ENCODE measurements at places on chromosomes 3 and 15.
A peak's percentile ranks its signal among the peaks of the same experiment; 100 is the strongest.

- no peak for DNase-seq
Measured at GRCh38 chr15:35768949-35769348, 223.0 kb upstream of the DPH6 start.

GRCh38 chr15:48393645-48394506, 62.6 kb downstream of the DUT start:
- no peak for DNase-seq

DNA sequence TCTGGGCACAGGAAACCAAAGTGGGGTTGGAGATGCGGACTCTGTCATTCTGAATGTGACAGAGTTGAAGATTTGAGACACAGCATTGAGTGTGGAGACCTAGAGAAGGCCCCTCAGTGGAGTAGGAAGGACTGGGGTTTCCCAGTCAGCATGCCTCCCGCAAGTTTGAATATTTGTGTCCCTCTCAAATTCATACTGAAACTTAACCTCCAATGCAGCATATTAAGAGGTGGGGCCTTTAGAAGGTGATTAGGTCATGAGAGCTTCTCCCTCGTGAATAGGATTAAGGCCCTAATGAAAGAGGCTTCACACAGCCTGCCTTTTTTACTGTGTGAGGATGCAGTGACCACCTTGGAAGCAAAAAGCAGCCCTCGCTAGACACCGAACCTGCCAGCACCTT, 8.0 kb downstream of the HDDC3 start:
- DNase-seq, result no peak

- no peak for DNase-seq
Measured at GRCh38 chr15:71437919-71438318, 322.6 kb downstream of the THSD4 start.

DNA sequence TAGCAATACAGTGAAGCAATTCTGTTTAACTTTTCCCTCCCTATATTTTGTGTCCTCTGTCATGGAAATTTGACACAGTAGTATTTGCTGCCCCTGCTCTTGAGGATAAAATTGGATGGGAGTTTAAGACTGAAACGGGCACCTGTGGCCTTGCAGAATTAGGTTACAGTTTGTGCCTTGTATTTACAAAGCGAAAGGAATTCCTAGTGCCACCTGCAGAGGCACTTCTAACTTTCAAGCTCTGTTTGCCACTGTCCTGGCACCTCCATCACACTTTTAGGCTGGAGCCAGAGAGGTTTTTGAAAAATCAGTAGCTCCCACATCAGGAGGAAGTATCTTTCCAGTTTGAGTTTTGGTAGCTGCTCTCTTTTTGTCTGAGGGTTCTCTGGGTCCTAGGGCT, 39.5 kb downstream of the CD86 start:
- DNase-seq, result no peak

GRCh38 chr3:165742351-165742750, 94.9 kb downstream of the BCHE start:
- no peak for DNase-seq

DNA sequence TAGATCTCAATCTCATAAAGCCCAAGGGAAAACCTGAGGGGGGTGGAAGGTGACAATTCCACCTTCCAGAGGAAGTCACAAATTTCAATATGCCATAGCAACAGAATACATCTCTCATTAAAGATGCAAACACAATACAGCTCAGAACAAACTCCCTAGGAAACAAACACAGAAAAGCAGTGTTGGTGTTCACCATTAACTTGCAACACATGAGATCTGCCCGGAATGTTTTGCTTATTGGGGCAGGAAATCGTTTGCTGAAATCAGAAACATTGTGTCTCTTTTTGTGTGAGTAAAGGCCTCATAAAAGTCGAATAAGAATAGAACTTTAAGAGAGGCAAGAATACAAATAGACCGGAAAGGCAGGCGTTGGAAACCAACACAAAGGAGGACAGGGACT, 5.8 kb upstream of the RYR3 start:
- no peak for DNase-seq

GRCh38 chr3:105647047-105647446, 221.8 kb downstream of the CBLB start:
- no peak for DNase-seq

DNA sequence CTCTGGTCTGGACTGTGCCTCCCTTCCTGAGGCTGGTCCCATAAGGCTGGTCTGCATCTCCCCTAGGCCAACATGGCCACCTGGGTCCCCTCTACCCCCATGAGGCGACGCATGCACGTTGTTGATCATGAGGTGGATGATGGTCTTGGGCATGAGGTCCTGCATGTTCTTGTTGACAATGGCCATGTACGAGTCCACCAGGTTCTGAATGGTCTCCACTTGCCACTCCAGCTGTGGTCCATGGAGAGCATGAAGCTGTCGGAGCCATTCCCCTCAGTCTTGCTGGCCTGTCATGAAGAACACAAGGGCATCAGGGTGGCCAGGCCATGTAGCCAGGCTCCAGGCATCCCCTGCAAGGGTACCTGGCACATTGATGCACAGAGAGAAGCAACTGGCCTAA, 27.1 kb upstream of the CSPG4 start:
- DNase-seq, result no peak

GRCh38 chr3:71536376-71536965, 47.1 kb downstream of the FOXP1 start:
- DNase-seq, result no peak

- peak; percentile 61 for DNase-seq
Measured at GRCh38 chr3:152471814-152472671, 203.3 kb downstream of the MBNL1 start.

- no peak for DNase-seq
Measured at GRCh38 chr15:61769557-61769956, 290.7 kb downstream of the VPS13C start.

- DNase-seq, result no peak
Measured at GRCh38 chr3:101816215-101817149, 32.8 kb upstream of the NFKBIZ start.

- no peak for DNase-seq
Measured at GRCh38 chr15:29756358-29757267, 65.7 kb downstream of the TJP1 start.

GRCh38 chr15:32881528-32881927, 163.7 kb downstream of the GREM1 start:
- no peak for DNase-seq

DNA sequence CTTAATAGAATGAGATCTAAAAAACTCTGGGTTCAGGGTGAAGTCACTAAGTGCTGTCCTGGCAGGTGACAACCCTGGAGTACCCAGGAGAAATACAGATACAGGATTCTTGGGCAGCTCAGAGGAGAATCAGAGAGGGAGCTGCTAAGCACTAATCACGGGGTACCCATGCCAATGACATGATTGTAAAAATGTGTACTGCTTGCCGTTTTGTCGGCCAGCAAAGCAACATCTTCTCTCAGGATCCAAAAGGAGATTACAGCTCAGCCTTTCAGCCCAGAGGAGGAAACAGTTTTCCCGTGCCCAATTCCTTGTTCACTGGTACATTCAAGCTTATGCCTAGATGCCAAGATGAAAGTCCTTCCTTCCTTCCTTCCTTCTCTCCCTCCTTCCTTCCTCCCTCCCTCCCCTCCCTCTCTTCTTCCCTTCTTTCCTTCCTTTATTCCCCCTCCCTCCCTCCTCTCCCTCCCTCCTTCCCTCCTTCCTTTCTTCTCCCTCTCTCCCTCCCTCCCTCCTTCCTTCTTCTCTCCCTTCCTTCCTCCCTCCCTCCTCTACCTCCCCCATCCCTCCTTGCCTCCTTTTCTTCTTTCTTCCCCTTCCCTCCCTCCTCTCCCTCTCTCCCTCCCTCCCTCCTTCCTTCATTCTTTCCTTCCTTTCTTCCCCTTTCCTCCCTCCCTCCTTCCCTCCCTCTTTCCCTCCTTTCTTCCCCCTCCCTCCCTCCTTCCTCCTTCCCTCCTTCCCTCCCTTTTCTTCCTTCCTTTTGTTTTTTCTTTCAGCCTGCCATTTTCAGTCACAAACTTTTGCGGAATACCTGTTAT, 4.1 kb upstream of the MINAR1 start:
- no peak for DNase-seq

- no peak for DNase-seq
Measured at GRCh38 chr15:63329567-63330350, 51.9 kb downstream of the CA12 start.

DNA sequence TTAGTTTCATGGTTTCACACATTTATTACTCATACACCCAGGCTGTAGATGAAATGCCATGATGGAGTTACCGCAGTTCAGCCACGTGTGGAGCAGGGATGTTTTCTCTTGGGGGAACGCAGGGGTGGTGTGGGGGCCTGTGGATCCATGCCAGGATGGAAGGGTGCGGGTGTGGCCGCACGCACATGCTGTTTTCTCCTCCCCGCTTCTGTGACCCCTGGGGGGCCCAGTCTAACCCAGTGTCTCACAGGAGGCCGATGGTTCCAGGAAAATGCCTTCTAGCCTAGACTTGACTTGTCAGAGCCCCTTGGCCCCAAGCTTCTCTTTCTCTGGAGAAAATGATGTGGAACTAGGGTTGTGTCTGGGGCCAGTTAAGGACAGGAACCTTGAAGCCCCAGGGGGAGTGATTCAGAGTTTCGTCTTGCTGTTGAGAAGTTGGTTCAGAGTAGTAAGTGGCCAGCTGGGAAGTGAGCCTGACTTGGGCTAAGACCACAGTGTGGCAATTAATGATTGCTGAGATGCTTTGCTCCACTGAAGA, 240.4 kb upstream of the BHLHE40 start:
- DNase-seq, result no peak

GRCh38 chr15:98160236-98160635, 199.7 kb downstream of the ARRDC4 start:
- peak; percentile 44 for DNase-seq

DNA sequence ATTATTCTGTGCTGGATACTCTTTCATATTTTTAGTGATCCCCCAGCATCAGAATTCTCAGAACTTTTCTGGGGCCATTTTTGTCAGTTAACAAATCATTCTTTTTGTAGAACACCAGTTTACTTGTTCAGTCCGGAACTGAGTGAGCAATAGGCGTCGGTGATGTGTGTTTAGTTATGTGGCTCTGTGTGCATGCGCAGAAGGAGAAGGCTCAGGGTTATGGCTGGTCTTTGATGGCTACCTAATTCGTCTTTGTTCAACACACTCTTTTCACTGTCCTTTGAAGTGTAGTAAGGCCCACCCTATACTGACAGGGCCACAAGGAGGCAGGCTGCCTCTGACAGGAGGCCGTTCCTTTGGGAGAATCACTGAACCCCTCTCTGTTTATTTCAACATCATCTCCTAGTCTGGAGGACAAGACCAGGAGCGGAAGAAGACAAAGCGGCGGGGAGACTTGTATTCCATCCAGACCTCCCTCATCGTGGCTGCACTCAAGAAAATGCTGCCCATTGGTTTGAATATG, 158.2 kb upstream of the CHRM5 start:
- DNase-seq, result no peak

DNA sequence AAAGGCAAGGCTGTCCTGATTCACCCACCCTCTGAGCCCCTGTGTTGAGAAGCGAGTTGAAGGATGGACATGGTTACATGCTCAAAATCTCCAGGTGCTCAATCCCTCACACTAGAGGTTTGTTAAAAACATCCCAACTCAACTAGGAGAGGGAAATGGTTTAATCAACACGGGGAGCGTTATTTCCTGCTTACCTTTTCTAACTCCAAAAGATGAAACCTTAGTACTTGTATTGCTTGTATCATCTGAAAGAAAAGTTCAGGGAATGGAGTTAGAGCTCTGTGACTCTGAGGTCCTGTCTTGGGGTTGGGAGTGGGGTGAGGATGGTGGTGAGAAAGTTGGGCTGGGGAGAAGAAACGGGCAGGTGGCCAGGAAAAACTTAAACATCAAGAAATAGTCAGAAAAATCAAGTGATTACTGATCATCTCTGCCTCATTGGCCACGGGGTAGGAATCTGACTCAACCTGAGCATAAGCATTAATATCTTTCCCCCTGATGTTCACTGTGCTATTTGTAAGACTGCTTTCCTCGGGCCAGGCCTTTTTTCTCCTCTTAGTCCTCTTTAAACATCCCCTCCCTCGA, 5.9 kb downstream of the MEIS2 start:
- no peak for DNase-seq

DNA sequence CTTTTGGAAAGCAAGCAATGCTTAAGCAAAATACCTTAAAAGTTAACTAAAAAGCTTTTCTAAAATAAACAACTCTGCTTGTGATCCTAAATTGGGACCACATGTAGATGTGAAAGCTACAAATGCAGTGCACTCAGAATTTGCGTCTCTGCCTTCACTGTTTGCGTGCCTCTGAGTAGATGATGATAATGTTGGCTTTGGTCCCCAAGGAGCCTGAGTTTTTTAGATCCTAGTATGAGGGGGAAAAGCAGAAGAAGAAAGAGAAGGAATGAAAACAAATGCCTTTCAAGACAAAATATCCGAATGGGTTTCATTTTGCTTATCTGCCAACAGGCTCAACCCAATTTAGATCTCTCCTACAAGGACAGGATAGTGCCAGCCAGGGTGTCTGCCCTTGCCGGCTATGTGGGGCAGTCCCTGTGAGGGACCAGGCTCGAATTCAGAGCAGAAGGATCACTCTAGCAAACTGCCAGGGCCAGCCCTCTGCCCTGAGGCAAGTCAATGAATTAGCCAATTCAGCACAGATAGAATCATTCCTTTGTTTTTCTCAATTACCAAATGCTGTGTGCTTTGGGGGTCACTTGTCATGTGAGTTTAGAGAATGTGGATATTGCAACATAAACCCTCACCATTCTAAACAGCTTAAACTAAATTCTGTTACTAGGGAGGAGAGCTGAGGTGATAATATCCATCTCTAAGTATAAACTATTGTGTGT, 28.5 kb downstream of the SCG5 start:
- DNase-seq, result no peak

- DNase-seq, result no peak
Measured at GRCh38 chr15:33083232-33084081, 111.1 kb downstream of the FMN1 start.

DNA sequence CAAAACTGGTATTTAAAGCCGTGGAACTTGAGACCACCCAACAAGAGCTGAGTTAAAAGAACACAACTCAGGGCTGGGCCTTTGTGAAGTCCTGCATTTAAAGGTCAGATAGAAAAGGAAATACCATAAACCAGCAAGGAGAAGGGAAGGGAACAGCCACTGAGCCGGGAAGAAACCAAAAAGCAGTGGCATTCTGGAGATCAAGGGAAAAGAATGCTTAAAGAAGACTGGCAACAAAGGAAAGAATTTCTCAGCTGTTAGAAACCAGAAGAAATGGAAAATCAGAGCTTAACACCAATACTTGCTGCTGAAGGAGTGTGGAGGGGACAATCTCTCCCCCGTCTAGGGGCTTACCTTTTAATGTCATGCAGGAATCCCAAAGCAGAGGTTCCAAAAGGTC, 247.4 kb upstream of the CHRNA7 start:
- DNase-seq, result no peak

DNA sequence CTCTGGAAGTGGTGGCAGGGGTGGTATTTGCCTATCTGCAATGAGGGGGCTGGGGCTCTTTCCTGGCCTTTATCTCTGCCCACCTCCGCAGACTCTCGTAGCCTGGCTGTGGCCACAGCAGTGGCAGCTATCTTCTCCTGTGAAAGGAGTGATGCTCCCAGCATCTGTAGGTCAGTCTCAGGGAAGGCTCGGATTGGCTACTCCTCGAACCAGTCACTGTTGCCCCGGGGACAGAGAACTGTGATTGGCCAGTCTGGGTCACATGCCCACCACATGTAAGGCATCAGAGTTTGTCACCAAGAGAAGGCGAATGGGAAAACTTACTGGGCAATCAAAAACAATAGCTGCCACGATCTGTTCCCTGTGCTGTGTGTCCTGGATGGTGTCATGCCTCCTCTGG, 30.1 kb upstream of the FGD5 start:
- DNase-seq, result no peak
